ENCODE measurements at places on chromosomes 4 and X. TPM values are rescaled to one million over a fixed set of nuclear protein-coding genes. Genes with fewer than 3 reads are reported as not detected.

Gene FAM184B
- not detected for total RNA-seq

Gene SULT1B1
- 1.0 TPM for total RNA-seq

Gene ASB12
- 0.17 TPM for total RNA-seq

Gene RASSF6
- total RNA-seq, result 1.3 TPM
